ENCODE measurements at places on chromosomes 16 and 17. TPM values are rescaled to one million over a fixed set of nuclear protein-coding genes. Genes with fewer than 3 reads are reported as not detected.

The RASL10B gene
- polyA plus RNA-seq: 3.0 TPM

GRCh38 chr16:14172200-14172809 lies 101.2 kb downstream of the MRTFB start:
- no peak for DNase-seq

DNA sequence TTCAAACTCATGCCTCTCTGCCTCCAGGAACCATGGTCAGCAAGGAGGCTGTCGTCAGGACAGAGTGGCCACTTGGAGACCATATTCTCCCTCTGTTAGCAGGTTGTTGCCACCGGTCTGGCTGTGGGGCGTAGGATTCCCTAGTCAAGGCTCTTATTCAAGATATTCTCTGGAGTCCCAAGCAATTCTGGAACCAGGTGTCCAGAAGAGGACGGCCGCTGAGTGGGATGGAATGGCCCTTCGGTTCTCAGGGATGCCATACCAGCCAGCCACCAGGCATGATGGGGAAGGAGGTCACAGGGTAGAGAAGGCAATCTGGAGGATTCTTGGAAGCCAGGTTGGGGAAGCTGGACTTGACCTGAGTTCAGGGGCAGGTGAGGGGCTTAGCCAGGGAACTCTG lies 173.5 kb downstream of the GSG1L start:
- no peak for DNase-seq

The RNF112 gene
- 4.3 TPM for polyA plus RNA-seq
